Natural killer cell treated with Interleukin-12 subunit alpha and Interleukin-12 subunit beta and Interleukin-15 and Interleukin-18, amount 100 ng/mL, for 72 hours (primary cell): ENCODE measurements at places on chromosomes 11 and 22.

GRCh38 chr11:118804094-118804493, 13.1 kb upstream of the DDX6 start:
- no peak for DNase-seq
- no peak overlapping the region for H3K4me3 ChIP-seq
- H3K27me3 ChIP-seq, result peaks cover 13% of the 10 kb centered on the region
- no peaks in the 10 kb centered on the region for H3K4me1 ChIP-seq

DNA sequence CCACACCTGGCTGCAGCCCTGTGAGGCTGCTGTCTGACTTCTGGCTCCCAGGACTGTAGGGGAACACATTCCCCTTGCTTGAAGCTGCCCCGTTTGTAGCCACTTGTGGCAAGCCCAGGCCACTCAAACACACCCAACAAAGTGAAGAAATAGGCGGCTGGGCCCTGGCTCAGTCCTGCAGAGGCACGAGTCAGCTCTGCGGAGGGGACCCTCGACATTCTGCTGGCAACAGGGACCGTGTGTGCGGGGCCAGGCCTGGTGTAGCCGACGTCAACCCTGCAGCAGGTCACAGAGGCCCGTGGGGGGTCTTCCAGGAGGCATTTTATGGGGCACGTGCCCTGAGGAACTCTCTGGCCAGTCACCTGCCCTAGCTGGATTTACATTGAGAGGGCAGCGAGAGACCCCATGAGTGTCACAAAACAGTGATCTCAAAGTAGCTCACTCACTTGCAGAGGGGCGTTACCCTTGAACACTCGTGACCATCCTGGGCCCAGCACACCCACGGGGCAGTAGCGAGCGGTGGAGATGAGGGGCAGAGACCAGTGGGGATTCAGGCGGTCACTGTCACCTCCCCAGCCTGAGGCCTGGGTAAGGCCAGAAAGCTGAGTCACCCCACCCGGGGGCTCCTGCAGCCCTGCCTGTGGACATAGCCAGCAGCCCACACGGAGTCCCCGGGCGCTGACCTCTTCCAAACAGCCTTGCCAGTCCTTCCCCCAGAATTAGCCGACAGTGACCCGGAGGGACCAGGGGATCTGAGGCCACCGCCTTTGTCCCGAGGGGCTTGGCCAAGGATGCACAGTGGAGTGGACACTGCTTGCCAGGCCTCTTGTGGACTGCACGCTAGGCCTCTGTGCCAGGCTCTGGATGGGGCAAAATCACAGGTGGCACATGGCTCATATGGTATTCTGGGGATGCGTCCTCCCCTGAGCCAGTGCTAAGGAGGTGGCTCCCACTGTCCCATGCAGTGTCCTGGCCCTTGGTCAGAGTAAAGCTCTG, 139.5 kb downstream of the CTTN start:
- no peaks in the 10 kb centered on the region for H3K4me1 ChIP-seq
- H3K27ac ChIP-seq, result no peak overlapping the region
- no peak overlapping the region for H3K4me3 ChIP-seq
- H3K36me3 ChIP-seq, result no peaks in the 10 kb centered on the region

- no peak overlapping the region for H3K27ac ChIP-seq
- no peak overlapping the region for H3K4me3 ChIP-seq
- H3K27me3 ChIP-seq, result no peaks in the 10 kb centered on the region
Observed at GRCh38 chr22:39270280-39270679, 25.5 kb upstream of the PDGFB start.

GRCh38 chr11:27004103-27004502, 10.2 kb downstream of the FIBIN start:
- DNase-seq, result no peak
- H3K36me3 ChIP-seq, result no peaks in the 10 kb centered on the region
- no peak overlapping the region for H3K4me3 ChIP-seq
- H3K4me1 ChIP-seq, result no peaks in the 10 kb centered on the region
